Stimulated activated CD4-positive, alpha-beta T cell treated with anti-CD3 and anti-CD28 coated beads, Interleukin-12 subunit alpha, Interleukin-12 subunit beta, amount 100 ng/mL, for 48 hours (primary cell): ENCODE measurements at places on chromosomes 1 and 21.
A peak's percentile ranks its signal among the peaks of the same experiment; 100 is the strongest.

DNA sequence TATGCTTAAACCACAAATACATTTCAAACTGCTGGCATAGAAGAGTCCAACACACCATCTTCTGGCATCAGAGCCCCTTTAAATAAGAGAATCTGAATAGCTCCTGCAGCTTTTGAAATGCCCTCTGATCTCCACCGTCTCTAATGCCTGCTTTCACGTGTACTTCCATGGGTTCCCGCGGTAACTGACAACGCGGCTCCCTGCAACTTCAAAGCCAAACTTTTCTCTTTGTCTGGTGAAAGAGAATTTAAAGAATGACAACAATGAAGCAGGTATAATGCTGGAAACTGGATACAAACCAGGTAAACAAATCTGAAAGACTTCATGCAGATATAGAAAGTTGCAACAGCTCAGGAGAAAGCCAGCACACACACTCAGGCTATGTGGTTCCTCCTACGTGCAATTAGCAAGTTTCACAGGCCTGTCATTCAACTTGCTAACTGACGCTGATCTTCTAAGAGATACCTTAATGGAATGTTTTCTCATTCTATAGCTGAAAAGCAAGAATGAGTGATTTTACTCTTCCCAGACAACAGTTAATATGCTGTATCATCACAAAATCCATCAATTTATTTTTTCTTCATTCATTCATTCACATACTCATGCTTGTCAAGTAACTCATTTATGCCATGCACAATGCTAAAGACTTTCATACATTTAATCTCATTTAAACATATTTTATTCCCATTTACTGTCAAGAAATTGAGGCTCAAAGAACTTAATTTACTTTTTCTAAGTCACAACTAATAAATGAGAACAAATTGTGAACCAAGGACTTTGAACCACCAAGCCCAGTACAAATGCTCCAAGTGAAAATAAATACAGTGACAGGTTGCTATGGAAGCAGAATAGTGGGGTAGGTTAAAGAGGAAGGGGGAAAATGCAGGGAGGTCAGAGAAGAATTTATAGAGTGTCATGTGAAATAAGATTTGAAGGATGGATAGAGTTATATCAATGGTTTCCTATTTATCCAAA lies 202.7 kb upstream of the SNX7 start:
- no peak for DNase-seq

GRCh38 chr21:29196670-29197191 lies 66.3 kb downstream of the MAP3K7CL start:
- DNase-seq = no peak

DNA sequence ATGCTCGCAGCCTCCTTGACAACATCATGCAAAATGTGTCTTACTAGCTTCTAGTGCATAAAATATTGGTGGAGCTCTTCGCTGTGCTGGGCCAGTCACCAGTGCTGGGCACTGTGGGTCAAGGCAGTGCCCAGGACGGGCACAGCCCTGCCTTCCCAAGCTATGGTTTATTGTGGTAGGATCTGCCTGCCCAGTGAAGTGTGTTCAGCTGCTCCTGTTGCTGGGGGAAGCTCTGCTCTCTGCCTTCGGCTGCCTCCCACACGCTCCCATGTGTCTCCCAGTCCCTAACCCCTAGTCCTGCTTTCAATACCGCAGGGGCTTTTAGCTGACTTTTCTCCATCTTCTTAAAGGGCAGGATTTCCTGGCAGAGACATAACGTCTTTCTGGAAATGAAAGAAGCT lies 15.7 kb downstream of the EPHX1 start:
- no peak for DNase-seq

GRCh38 chr1:162954824-162955223 lies 93.8 kb upstream of the CCDC190 start:
- DNase-seq = no peak

DNA sequence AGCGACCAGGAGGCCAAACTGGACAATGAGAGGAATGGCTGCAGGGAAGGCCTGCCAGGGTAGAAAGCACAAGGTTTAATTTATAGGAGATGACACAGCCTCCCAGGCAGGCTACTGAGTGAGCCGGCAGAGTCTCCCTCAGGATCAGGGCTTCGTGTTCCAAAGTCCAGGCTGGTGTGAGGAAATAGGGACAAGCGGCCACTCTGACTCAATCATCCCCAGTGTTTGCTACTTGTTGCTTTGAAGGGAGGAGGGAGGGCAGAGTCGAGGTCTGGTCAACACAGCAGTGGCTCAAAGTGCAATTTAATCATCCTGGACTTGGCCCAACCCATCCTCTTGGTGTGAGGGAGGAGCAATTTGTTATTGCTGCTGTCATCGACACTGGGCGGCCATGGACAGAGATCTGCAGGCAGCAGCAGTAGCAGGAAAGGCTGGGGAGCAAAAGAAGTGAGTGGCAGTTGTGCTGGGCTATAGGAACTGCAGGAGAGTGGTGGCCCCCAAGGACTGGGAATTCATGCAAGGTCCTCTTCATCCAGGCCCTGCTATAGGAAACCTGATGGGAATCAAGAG lies 27.5 kb downstream of the TBX15 start:
- no peak for DNase-seq

- no peak for DNase-seq
Observed at GRCh38 chr1:20742671-20743070, 10.2 kb upstream of the SH2D5 start.

DNA sequence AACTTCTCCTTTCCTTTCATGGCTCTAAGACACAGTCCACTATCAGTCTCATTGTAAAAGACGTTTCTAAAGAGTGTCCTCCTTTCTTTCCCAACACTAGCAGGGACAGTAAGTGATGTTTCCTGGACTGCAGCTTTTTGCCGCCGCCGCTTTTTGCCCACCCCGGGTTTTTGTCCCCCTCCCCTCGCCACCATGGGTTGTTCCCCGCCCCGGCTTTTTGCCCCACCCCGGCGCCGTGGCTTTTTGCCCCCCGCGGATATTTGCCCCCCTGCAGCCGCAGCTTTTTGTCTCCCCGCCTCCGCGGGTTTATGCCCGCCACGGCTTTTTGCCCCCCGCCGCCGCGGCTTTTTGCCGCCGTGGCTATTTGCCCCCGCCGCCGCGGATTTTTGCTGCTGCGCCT lies 95.2 kb downstream of the TPTE start:
- DNase-seq = no peak

DNA sequence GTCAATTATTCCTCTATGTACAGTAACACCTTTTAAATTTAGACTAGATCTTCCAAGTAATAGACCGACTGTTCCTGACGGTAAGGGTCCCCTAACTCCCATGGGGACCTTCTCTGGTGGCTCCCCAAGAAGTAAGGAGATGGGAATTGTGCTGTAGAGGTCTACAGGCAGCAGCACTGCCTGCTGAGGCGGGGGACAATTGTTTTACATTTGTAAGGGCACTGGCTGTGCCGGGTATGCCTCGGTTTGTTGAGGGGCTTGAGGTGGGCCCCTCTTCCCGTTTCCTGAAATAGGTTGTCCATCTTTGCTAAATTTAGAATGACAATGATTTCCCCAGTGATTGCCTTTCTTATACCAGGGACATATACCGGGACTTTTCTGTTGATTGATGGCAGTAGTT lies 13.1 kb upstream of the L1TD1 start:
- no peak for DNase-seq

DNA sequence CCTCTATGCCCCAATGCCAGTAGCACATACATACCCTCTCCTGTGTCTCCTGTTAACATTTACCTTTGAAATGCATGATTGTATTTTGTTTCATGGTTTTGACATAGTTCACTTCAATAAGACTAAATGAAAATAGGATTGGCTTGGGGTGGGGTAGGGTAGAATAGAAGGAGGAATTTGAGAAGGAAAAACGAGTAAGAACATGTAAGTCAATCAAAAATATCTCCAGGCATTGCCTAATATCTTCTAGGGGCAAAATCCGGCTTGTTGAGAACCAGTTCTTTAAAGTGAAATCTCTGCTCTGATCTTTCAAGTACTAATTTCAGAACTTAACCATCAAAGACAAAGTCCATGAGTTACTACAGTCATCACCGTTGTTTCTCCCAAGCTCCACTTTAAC lies 31.8 kb upstream of the RGS2 start:
- no peak for DNase-seq

GRCh38 chr1:81021134-81021533 lies 779.6 kb upstream of the ADGRL2 start:
- no peak for DNase-seq

- DNase-seq = no peak
Observed at GRCh38 chr1:6775261-6776043, 9.8 kb upstream of the CAMTA1 start.

GRCh38 chr1:1211541-1212441 lies 2.2 kb downstream of the TNFRSF4 start:
- no peak for DNase-seq

DNA sequence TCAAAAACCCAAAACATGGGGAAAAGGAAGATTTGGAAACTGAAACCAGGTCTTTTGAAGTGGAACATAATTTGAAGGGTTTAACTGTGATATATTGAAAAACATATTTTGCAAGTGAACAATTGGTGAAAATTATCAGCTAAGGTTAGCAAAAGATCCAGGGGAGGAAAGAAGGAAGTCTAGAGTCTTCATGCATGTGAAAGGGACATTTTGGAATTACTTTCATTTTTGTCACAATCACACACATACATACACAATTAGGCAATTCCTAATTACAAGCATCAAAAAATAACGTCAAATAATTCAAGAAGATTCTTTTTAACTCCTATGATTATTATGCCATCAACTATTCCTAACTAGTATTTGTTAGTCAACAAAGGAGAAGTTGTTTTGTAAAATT lies 64.7 kb upstream of the NFIA start:
- no peak for DNase-seq

DNA sequence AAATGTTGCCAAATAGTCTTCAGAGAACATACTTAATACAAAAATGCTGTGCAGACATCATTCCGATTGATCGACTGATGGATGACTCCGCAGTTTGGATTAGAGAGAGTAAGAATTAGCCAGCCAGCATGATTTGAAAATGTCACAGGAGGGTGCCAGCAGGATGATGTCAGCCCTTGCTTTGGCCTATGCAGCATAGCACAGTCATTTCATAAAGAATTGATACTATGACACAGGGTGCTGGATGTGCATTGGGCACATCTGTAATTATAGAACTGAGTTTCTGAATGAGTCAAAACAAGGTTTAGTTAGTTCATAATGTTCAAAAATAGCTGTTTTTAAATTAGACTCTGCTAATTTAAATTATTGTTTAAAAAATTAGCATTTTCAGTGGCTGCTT lies 21.6 kb upstream of the TRAF5 start:
- DNase-seq = peak; percentile 44

DNA sequence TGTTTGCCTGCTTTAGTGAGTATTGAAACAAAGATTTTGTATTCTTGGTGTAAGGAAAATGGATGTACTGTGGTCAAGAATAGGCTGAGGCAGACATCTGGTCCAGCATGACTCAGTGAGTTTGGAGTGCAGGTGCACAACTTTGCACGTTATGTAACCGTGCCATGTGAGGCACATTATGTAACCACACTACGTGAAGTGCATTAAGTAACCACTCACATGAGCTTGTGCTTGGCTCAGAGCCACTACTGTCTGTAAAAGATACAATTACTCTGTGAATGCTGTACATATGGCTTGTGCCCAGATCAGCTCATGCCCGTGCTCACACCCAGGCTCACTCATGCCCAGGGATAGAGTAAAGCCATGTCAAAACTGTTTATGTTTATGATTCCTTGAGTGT lies 216.8 kb downstream of the CTH start:
- DNase-seq = no peak

- DNase-seq = no peak
Observed at GRCh38 chr1:30384286-30385245, 338.8 kb downstream of the MATN1 start.

- DNase-seq = no peak
Observed at GRCh38 chr1:8986814-8987190, 39.4 kb downstream of the SLC2A7 start.

- DNase-seq = no peak
Observed at GRCh38 chr1:11316701-11317100, 43.7 kb downstream of the UBIAD1 start.

- DNase-seq = no peak
Observed at GRCh38 chr1:40855513-40855912, 6.7 kb downstream of the CITED4 start.

- no peak for DNase-seq
Observed at GRCh38 chr1:201476670-201477344, 7.8 kb upstream of the PHLDA3 start.

GRCh38 chr1:168266644-168267186 lies 14.0 kb upstream of the TBX19 start:
- no peak for DNase-seq

GRCh38 chr1:51281807-51282206 lies 45.7 kb downstream of the RNF11 start:
- no peak for DNase-seq

GRCh38 chr1:180167021-180167701 lies 12.5 kb downstream of the QSOX1 start:
- no peak for DNase-seq

GRCh38 chr1:6448749-6449631 lies 17.0 kb downstream of the TNFRSF25 start:
- no peak for DNase-seq

DNA sequence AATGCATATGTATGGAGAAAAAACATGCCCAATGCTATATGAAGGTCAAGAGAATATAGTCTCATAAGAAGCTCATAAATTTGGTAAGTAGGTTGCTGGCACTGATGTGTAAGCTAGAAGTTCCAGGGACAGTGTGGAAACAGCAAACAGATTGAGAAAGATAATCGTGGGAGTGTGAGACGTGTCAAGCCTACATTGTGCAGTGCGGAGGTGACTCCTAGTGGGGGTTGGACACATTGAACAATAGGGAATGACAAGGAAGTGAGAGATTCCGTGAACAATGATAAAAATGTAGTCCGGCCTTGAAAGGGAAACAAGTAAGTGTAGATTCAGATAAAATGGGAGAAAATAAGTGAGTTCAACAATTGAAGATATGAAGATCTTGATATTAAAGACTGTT lies 788.4 kb upstream of the PRMT6 start:
- no peak for DNase-seq

- DNase-seq = no peak
Observed at GRCh38 chr21:44765231-44766013, 36.2 kb downstream of the UBE2G2 start.

DNA sequence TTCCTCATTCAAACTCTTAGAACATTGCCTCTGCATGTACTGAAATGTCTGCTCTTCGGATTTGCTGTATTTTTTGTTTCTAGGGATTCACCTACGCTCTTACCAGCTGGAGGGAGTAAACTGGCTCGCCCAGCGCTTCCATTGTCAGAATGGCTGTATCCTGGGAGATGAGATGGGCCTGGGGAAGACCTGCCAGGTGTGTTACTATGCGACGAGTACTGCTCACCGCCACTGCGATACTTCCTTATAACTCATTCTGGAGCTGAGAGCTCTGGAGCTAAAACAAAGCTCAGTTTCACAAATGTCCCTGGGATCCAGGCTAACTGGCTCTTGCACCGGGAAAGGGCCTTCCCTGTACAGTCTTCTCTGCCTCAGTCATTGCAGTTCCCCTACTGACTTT lies 10.1 kb downstream of the CHD1L start:
- DNase-seq = no peak

DNA sequence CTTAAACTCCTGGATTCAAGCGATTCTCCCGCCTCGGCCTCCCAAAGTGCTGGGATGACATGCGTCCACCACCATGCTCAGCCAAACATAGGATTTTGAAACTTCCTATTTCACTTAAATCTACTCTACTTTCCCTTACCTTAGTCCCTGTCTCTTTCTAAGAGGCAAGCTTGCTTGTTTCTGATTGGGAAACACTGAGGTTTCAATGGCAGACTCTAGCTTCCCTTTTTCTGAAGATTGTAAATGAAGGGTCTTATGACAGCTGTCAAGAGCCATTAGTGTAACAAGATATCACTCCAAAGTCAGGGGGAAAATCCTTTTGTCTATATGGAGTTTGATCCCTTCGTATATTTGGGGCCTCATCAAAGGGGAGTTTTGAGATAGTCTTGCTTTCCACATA lies 23.5 kb upstream of the LMO4 start:
- DNase-seq = no peak

GRCh38 chr21:36803816-36804439 lies 105.0 kb downstream of the SIM2 start:
- no peak for DNase-seq
